ENCODE measurements at places on chromosomes 1 and 21.

DNA sequence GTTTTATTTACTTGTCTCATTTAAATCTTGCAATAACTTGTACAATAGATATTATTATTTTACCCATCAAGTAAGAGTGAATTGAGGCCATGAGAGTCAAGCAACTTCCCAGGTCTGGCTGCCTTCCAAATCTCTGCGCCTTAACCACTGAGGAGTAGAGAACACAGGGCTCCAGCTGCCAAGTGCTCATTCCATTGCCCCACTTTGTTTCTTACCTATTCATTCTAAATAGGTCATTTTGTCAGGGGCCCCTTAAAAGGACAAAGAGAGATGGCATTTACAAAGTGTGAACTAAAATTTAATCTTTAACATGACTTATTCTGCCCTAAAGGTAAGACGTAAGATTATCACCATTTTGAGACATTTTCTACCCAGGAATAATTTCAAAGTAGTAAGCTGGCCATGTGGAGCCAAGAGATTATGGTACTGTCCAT is 3.5 kb downstream of the PPP1R15B start:
- DNase-seq = no peak

- no peak for DNase-seq
These were observed 51.3 kb downstream of the MAST2 start for GRCh38 chr1:45854724-45855123.

- no peak for DNase-seq
These were observed 1197.0 kb downstream of the AMY1C start for GRCh38 chr1:104946558-104947210.

DNA sequence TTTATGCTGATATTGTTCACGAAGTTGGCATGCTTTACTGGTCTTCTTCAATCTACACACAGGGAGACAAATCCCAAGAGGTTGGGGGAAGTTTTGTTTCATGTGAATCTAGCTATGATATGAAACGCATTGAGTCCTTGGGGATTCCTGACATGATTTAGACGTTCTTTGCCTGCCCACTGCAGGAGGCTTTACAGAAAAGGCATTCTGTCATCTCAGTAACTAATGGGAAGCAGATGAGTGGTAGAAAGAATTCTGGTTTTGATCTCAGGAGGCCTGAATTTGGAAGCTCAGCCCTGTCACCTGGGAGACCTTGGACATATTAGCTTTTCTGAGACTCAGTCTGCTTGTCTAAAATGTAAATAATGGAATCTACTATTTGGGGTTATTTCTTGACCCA is 383.0 kb upstream of the NFIA start:
- no peak for DNase-seq

- DNase-seq = no peak
These were observed 560 bp downstream of the PADI2 start for GRCh38 chr1:17118706-17119075.
